ENCODE measurements at places on chromosomes 3 and 15.

DNA sequence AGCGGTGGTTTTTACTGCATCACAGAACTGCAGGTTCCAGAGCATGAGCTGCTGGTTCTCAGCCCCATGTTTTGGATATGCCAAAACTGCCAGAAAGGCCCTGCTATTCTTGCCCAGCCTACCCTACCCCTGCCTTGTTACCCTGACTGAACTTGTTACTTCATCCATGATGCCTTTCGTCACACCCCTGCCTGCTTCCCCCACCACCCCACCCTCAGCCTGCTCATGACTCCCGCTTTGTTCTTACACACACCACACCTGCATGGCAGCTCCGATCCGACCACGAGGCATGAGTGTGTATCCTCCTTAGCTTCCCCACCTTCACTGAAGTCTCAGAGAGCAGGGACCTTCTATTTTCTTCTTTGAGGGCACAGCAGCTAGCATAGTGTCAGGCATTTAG is 5.1 kb upstream of the TM4SF1 start:
- DNase-seq: no peak

DNA sequence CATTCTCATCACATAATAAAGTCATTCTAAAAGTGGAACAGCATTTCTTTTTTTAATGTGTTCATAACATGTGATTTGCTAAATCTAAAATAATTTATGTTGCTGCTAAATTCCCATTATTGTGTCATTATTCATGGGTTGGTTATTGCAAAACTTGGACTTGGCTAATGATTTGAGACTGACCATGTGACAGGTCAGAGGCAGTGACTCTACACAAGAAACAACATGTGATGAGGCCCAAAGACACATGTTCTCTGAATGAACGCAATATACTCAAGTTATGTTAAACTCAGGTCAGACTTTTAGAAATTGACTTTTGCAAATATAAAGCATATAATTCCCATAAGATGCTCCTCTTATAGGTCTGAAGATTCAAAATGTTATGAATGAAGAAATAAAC is 566.1 kb downstream of the TBL1XR1 start:
- no peak for DNase-seq

GRCh38 chr3:156720826-156721225 is 46.4 kb downstream of the TIPARP start:
- DNase-seq: no peak

DNA sequence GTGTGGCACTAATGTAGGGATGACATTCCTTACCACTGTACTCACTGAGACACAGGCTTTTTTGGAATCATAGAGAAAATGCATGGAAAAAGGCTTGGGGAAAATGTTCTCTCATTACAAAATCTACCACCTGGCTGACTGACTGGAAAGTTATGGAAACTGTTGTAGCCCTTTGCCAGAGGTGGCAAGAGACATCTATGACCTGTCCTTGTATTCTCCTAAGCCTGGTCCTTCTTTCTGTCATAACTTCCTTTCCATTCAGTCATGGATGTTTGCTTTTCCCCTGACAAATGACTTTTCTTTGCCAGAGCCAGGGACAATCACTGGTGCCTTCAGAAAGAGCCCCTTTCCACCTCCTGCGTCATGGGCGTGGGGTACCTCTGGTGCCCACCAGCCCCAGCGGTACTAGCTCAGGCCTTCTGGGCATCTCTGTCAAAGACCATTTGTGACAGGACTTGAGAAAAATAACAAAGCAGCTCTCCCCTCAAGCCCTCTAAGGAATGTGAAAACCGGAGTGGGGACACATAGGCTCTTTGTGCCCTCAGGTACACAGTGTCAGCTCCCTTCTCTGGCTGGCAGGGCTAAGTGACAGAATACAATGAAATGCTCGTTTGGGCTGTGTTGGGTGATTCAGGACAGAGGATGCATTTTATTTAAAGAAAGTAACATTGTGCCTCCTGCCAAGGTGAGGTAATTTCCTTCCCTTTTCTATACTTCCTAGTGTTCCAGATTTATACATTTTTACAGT is 381.1 kb upstream of the RASGRP1 start:
- DNase-seq: no peak

DNA sequence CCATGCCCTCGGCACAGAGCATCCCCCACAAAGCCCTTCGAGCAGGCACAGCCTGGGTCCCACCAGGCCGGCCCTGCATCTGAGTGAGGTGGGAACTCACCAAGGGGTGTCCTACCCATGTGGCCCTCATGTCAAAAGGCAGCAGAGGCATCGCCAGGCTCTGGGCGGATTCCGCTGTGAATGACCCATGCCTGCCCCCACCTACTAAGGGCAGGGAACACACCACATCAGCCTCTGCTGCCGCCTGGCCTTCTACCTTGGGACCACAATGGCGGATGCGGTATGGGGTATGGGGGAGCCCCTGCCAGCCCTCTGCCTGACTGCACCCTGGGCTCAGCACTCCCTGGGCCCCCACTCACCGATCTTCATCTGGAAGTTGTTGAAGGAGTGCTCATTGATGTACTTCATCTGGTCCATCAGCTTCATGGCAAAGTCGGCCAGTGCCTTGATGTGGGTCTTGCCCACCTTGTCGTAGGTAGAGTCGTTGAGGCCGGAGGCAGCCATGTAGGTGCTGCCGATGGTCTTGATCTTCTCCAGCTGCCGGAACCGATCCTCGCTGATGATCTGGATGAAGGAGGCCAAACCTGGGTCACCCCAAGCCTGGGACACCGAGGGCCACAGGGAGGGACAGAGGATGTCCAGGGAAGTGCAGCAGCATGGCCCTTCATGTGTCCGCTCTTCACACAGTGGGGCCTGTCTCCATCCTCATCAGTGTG is 87.8 kb downstream of the SEC22A start:
- DNase-seq: no peak
